ENCODE measurements at places on chromosomes 16 and 17.

DNA sequence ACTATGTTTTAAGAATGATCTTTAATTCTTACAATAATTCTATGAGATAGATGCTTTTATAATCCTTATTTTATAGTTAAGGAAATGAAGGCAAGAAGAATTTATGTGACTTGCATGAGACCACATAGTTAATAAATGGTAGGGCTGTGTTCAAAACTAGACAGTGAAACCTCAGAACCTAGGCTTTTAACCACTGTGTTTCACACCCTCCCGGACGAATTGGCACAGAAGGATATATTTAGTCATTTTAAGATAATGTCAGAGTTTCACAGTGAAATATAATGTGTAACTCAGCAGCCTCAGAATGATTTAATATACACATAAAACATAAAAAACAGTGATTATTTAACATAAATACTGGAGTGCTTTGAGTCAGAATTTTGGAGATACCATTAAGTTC, 57.0 kb downstream of the NSRP1 start:
- DNase-seq = peak; percentile 54

DNA sequence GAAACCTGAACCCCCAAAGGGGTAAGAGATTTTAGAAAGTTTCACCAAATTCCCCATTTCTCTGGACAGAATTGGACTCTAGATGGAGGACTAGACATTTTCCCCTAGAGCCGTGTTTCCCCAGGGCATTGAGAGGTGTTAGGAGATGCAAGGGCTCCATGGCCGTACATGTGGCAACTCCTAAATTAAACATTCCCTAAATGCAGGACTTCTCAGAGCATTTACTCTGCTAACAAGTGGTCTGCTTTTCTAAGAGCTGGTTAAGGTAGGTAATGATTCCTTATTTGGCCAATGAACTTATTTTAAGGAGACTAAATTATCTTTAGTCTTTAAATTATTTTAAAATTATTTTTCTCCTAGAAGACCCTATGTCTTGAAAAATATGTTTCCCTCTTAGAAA, 200.9 kb downstream of the MSI2 start:
- no peak for DNase-seq

DNA sequence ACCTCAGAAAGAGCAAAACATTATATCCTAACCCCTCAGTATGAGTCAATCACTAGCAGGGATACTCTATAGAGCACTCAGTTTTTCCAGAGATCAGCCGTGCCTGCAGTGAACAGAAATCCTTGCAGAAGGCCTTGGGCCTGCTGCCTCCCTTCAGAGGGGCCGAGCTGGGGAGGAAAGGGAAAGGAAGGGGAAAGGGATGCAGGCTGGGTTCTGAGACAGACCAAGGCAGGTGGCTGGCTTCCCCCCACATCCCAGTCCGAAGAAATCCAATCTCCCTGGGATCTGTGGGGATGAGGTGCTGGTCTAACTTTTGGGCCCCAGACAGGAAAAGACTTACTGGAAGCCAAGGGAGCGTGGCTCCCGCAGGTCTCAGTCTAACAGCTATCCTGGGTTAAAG, 25.3 kb downstream of the SRL start:
- no peak for DNase-seq

DNA sequence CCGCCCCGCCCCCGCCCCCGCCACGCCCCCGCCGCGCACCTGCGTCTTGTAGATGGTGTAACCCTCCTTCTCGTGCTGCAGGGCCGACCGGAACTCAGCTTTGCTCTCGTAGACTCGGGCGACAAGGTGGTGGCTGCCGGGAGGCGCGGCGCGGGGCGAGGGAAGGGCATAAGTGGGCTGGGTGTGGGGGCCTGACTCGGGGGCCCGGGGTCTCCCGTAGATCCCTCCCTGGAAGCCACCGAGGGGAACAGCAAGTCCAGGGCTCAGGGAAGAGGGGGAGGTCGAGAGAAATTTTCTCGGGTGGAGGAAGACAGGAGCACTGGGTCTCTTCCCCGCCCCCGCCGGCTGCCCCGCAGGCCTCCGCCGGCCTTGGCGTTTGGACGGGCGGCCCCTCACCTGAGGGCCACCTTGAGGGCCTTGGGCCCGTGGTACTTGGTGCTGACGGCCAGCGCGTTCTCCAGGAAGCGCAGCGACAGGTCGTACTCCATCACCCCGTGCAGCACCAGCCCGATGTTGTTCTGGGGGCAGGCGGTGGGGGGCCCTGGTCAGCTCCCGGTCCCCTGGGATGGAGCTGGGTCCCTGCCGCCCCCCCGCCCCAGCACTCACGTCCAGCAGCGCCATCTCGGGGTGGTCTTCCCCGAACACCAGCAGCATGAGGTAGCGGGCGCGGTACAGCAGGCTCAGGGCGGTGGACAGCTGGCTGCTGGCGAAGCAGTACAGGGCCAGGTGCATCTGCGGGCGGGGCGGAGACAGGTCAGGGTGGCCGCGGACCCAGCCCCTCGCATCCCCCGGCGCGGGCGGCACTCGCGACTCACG, 19.4 kb downstream of the CLUH start:
- peak; percentile 22 for DNase-seq

DNA sequence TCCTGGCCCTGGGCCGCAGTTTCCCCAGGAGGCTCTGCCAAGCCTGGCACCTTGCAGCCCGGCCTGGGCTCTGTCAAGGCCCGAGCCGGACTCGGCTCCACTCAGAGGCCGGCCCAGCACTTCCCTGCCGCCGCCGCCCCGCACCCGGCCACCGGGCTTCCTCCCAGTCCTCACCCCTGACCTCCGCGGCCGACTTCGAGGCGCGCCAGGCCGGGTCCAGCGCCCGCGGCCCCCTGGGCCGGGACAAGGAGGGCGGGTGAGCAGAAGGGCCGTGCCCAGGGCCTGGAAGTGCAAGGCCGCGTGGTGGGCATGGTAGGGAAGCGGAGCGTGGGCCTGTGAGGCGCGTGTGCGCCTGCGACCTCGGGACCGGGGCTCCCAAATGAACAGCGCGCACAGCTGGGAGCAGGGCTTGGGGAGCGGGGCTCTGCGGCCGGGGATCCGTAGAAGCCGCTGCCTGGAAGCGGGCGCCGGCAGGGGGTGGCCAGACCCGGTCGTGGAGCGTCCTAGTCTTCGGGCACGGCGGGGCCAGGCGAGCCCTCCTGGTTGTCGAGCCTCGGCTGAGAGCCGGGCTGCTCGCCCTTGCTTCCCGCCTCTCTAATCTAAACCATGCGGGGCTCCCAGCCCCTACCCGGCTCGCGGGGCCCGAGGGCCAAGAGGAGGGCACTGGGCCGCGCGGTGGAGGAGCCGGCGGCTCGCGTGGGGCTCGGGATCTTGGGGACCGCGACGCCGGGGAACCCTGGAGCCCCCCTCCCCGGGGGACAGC, 503 bp upstream of the TBX4 start:
- peak; percentile 39 for DNase-seq

DNA sequence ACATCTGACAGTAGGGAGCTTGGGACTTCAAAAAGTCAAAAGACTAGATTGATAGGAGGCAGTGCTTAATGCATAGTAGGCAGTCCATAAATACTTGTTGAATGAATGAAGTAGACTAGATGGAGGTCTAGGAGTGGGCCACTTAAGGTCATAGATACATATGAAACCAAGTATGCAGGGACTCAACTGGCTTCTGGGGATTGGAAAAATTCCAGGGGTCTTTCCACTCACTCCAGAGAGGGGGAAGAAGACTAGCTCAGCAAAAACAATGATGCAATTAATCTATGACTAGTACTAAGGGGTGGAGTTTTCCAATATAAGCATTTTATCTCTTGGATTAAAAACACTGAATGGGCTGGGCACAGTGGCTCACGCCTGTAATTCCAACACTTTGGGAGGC, 298.3 kb upstream of the XYLT1 start:
- no peak for DNase-seq

DNA sequence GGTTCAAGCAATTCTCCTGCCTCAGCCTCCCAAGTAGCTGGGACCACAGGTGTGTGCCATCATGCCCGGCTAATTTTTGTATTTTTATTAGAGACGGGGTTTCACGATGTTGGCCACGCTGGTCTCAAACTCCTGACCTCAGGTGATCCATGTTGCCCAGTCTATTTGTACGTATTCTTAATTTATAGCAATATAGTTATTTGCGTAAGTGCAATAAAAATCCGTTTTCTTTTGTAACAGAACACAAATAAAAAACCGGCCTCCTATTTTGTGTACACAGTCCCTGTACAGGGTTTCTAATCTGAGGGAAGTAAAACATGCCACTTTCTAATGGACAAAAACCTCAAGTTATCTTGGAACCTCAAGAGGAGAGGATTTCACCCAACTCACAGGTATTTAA, 7.7 kb downstream of the RNPS1 start:
- DNase-seq = no peak

- DNase-seq = no peak
Measured at GRCh38 chr17:36921095-36921851, 16.0 kb upstream of the LHX1 start.

DNA sequence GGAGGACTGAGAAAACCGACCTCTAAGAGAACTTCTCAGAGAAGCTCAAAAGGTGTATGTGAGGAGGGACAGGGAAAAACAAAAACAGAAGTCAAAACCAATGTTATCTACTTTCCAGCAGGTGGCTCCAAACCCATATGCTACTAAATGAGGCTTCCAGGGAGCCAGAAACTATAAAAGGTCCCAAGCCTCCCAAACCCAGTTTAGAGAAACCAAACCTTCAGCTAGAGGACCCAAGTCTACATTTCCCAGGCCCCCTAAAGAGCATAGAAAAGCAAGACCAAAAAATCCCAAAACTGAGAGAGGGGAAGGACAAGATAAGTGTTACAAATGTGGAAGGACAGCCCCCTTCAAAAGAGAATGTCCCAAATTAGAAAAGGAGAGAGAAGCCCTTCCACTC, 3.7 kb downstream of the HPR start:
- DNase-seq = peak; percentile 50

- DNase-seq = no peak
Measured at GRCh38 chr16:68455631-68456030, 7.3 kb upstream of the SMPD3 start.

DNA sequence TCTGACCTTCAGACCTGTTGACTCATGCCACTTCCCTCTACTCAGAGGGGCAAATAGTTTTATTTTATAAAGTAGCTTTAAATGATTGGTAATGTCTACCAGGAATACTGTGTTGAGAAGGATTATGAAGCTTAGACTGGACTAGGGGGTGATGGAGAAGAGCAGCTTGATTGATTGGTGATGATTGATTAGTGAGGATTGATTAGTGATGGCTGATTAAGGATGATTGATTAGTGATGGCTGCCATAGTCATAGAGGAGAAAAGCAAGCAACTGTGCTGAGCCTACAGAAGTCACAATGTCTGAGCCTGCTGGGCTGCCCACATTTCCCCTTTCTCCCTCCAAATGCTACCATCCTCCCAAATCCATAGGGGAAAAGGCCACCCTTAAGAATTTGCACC, 206.8 kb upstream of the SALL1 start:
- no peak for DNase-seq

DNA sequence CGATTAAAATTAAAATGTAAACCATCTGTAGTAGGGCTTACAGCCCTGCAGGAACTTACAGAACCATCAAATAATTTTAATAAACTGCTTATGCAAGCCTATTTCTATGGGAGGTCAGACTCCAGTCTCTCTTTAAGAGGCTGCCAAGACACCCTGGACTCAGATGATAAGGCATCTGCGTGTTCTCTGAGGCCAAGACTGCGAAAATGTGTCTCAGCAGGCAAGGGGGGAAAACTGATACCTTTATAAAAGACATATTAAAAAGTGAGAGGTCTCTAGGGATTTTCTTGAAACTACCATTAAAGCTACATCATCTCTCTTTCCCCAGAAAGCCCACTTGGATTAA, 32.2 kb downstream of the MPHOSPH6 start:
- DNase-seq = no peak

DNA sequence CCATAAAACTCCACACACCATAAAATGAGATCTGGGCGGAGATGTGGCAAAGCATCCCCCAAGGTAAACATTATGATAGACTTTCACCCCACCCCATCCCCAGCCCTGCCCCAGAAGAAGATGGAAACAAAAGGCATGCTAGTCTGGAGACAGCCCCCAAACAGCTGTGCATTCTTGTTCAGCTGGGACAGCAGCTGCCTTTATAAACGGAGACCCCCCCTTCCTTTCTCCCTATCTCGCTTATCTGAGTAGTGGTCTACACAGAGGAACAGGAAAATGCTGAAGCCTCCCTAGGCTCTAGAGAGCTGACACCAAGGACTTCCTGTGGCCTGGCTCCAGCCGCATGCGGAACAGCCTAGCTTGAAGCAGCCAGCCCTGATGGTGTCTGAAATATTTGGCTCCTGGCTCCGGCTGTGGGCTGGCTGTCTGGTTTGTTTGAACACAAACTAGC, 190.3 kb upstream of the ANKFN1 start:
- DNase-seq = no peak
